ENCODE measurements at places on chromosomes 5 and 9.

- no peak for DNase-seq
These were observed 111.3 kb downstream of the STK32A start for GRCh38 chr5:147346006-147346561.

- DNase-seq, result no peak
These were observed 239.0 kb downstream of the PJA2 start for GRCh38 chr5:109170629-109171350.

- no peak for DNase-seq
These were observed 311.5 kb downstream of the EFNA5 start for GRCh38 chr5:107359033-107359915.

DNA sequence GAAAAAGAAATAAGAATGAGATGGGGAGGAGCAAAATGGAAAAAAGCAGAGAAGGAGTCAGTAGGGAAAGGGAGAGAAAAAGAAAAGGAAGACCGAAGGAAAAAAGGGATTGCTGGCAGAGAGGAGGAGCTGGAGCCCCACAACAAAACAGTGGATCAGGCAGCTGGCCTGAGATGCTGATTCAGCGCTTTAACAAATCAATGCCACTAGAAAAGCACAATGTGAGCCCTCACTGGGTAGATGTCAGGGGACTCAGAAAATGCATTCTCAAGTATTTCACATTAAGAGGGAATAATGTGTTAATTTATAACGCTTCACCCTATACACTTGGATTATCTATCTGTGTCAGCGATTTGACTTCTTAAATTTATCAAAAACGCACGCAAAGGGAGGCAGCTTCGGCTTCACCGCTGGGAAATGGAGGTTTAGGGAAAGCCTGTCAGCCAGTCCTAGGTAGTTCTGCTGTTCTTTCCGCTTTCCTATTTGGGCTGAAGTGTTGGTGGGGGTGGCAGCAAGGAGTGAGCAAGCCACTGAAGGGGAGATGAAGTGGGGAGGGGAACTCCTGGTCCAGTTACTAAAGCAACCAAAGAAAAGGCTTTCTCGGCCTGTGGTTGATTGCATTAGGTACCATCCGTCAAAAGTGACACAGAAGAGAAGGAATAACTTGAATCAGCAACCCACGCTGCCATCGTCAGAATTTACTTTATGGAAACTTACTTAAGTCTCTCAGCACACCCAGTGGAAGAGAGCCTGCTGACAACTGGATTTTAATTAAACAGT, 161.6 kb downstream of the BNC2 start:
- no peak for DNase-seq

GRCh38 chr5:139050432-139050831, 147.7 kb downstream of the SIL1 start:
- no peak for DNase-seq

- no peak for DNase-seq
These were observed 28.0 kb upstream of the SH3RF2 start for GRCh38 chr5:145908206-145908960.

DNA sequence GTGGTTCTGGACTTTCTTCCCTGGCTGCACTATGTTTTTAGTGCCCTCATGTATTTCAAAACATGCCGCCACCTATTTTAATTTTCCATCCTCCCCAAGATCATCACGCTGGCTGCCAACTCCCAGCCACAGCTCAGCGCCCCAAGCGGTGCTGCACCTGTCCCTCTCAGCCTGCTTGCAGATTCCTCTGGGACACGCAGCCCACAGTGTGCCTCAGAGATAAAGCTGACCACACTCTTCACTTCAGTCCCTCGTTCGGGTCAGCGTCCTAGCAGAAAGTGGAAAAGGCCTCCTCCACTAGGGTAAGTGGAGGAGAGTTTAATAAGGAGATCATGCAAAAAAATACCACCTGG, 56.2 kb upstream of the CKS2 start:
- DNase-seq, result no peak

DNA sequence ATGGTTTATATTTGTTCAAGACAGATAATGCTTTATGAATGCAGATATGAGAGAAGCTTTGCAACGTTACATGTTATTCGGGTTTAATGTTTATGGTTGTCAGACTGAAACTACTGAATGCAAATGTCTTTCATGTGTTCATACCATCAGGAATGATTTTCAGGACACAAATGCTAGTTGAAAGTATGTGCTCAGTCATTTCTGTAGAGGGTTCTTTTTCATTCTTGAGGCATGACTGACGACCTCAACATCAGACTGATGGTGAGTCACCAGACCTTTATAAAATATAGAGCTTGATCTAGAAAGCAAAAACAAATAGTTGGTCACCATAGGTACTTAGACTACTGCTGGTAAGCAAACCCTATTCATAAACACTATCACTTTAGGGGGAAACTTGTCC, 287.3 kb upstream of the NUDT12 start:
- no peak for DNase-seq

DNA sequence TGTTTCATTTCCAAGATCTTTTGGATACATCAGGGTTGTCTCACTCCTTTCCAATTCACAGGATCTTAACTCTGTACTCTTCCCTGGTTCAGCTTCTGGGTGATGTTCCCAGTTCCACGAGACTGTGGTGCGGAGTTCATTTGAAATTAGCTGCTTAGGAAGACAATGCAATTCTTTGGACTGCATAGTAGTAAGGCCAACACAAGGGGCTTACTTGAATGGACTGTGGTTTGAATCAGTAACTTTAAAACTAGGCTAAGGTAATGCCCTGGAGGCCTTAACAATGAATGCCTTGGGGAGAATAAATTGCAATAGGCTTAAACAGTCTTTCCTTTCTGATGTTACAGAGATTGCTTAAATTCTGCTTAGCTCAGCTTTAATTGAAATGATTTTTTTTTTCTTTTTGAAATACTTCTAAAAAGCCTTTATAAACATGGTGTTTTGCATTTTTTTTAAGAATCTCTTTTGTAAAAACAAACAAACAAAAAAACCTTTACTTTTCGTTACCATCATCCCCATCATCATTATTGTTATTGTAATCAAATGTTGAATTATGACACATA, 133.8 kb upstream of the MEF2C start:
- DNase-seq, result no peak

DNA sequence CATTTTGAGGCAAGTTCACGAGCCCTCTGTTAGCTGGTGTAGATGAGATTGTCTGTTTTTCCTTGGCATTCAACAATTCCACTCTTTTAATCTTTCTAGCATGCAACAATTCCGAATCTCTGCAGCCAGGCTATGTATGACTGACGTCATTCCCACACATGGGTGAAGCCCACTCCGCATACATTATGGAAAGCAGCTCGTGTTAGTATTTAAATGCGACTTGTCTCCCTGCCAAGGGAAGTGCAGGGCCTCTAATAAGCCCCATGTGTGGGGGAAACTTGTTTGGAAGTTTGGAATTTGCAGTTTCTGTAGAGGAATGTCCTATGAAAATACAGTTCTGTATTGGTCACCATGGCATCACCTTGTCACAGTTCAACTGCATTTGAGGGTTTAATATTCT, 146.0 kb upstream of the FBXL7 start:
- no peak for DNase-seq

DNA sequence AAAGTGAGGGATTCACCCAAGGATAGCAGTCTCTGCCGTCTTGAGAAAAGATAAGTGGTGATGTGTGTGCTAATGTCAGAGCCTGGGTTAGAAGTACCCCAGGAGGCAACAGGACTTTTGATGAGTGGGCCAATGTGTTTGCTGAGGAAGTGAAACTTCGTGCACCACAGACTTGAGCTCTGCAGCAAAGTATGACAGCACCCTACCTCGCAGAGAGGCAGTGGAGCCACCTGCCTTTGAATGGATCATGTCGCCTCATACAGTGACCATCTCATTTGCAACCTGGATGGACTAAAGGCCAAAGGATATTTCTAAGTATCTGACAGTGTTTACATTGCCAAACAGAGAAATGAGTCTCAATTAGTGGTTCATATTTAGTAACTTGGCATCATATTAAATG, 593.9 kb upstream of the GRAMD2B start:
- no peak for DNase-seq

DNA sequence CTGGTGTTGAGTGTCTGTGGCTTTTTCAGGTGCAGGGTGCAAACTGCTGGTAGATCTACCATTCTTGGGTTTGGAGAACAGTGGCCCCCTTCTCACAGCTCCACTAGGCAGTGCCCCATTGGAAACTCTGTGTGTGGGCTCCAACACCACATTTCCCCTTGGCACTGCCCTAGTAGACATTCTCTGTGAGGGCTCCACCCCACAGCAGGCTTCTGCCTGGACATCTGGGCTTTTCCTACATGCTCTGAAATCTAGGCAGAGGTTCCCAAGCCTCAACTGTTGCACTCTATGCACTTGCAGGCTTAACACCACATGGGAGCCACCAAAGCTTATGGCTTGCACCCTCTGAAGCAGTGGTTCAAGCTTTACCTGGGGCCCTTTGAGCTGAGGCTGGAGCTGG, 80.9 kb downstream of the BARX1 start:
- no peak for DNase-seq

GRCh38 chr9:116516456-116516855, 170.6 kb upstream of the TRIM32 start:
- no peak for DNase-seq

DNA sequence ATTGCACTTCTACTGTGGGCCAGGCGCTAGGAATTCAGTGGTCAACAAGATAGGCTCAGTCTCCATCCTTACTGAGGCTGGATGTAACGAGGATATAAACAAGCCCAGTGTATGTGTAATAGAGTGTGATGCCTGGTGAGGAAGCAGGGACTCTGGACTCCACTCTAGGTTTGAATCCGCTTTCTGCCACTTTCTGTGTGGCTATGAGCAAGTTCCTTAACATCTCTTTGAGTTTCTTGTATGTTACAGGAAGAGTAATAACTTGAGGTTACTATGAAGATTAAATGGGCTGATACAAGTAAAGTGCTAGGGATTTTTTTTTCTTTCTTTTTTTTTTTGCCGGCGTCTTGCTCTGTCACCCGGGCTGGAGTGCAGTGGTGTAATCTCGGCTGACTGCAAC, 12.4 kb downstream of the DOCK2 start:
- DNase-seq, result no peak

DNA sequence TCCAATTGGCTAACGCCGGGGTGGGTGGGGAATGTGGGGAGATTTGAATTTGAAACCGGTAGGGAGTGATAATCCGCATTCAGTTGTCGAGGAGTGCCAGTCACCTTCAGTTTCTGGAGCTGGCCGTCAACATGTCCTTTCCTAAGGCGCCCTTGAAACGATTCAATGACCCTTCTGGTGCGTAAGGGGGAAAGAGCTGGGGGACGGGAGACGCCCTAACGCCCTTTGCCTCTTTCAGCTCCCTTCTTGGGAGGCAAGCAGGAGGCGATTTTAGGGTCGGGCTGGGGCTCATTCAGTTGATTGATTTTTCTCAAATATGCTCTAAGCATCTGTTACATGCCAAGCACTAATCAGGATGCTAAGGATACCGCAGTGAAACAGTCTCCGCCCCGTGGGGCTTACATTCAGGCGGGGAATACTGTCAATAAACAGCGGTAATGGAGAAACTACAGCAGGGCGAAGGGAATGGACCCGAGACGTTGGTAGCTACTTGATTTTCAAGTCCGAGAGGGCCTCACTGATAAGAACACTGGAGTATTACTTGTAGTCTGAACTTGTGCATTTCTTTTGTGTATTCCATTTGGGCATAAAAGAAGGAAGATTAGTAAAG, at the start of gene HMMR:
Gene HMMR (plus strand): TSS at position 71 of the 610 bp plus-strand sequence. CDS start 61 bp downstream, at position 132.
- no peak for DNase-seq

DNA sequence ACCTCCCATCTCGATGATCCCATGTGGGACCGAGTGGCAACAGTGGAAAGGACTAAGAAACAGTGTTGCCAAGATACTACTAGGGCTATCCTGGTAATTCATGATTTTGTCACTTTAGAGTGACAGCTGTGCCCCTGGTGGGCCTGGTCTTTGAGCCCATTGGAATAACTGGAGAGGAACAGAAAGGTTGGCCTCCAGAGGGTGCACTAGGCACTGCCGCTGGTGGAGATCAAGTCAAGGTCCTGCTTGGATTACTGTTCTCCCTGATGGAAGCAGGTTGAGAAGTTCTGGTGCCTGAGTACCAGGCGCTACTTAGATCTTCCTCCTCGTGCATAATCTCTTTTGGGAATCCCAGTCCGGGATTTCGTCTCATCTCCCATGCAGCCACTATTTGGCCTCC, 129.6 kb downstream of the SEC61B start:
- DNase-seq, result no peak

DNA sequence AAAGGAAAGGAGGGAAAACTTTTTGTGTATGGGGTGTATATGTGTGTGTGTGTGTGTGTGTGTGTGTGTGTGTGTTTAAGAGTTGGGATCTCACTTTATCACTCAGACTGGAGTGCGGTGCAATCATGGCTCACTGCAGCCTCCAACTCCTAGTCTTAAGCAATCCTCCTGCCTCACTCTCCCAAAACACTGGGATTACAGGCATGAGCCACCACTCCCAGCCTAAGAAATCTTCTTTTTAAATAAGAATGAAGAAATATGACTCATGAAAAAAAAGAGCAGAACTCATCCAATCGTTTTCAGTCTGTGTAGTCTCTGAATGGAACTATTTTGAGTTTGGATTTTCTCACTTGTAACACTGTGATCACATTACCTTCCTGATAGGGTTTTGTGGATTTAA, 601.5 kb downstream of the ACTL7B start:
- no peak for DNase-seq

DNA sequence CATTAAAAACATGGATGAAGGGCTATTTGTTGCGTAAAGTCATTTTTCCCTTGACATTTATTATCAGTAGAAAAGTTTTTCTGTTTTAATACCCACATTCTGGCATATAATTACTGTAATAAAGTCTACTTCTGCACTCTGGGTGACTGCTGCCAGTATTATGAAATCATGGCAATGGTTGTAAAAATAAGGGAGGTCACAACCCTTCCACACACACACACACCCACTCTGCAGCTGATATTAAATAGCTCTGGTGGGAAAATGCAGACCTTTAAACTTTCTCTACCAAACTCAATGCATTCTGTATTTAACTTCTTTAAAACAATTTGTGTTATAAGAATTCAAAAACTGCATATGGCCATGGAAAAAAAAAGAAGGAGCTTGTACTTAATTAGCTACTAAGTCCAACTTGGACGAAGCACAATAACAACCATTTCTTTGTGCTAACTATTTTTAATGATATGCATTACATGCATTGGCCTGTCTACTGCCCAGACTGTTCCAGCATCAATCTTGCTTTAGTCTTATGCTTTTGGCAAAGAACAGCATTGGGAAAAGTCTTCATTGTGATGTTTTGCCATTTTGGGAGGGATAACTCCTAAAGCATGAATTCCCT, 137.6 kb upstream of the MAP3K1 start:
- no peak for DNase-seq

- no peak for DNase-seq
These were observed 176.2 kb downstream of the DENND1A start for GRCh38 chr9:123753669-123754258.

- DNase-seq, result no peak
These were observed 650 bp downstream of the MRRF start for GRCh38 chr9:122265149-122265915.

DNA sequence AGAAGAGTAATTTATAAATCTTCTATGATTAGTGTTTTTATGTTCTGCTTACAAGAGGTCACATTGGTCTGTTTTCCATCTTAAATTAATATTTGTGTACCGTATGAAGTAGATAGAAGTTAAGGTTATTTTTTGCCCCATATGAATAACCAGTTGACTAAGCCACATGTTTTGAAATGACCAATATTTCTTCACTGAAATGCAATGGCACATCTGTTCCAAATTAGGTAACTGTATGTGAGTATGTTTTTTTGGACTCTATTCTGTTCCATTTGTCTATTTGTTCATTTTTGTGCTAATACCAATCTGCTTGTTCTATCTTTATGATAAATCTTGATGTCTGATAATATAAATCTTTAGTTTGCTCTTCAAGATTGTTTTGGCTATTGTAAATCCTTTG, 17.7 kb downstream of the JAK2 start:
- DNase-seq, result no peak

- DNase-seq, result no peak
These were observed 78.2 kb downstream of the EFNA5 start for GRCh38 chr5:107592515-107592914.
